ENCODE measurements at places on chromosomes 4 and X. TPM values are rescaled to one million over a fixed set of nuclear protein-coding genes. Genes with fewer than 3 reads are reported as not detected.
A peak's percentile ranks its signal among the peaks of the same experiment; 100 is the strongest.

The SASH3 gene
- total RNA-seq = 18.5 TPM

The SLC6A14 gene
- not detected for total RNA-seq

The TMEM271 gene
- total RNA-seq = not detected

The SMIM20 gene
- 19.5 TPM for total RNA-seq

DNA sequence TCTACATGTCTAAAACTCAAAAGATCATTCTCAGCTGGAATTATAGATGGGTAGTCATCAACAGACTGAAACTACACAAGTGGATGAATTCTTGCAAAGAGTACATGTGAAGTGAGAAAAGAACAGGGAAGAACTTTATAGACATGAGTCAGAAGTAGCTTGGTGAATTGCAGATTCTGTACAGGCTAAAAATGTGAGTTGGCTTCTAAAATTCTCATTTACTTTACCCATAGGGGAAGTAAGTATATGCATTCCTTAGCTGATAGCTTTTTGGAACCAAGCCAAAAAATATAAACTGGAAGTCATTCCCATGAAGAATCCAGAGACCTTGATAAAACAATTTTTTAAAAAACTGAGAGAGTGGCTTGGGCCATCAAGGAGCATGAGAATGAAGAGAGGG lies 584.2 kb upstream of the FTHL17 start:
- DNase-seq = no peak

GRCh38 chrX:8284131-8284530 lies 113.1 kb upstream of the VCX2 start:
- no peak for DNase-seq

DNA sequence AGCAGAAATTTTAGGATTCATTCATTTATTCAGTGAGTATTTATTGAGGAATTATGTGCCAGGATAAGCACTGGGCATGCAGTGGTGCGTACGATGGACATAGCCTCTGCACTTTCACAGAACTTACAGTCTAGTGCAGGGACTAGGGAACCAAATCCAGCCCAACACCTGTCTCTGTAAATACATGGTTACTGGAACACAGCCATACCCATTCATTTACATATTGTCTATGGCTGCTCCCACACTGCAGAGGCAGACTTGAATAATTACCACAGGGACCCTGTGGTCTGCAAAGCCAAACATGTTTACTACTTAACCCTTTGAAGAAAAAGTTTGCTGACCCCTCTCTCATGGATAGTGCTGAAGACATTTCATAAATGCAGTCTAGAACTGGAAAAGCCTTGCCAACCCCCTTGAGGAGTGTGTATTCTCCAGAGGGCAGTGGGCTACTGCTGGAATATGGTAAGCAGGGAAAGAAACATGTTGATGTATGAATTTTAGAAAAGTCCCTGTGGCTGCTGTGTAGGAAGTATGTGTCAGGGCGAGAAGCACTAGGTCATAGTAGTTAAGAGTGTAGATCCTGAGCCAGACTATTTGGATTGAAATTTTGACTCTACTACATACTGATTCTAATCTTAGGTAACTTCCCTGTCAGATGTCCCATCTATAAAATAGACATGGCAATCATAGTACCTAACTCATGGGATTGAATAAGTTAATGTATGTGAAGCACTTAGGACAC lies 75.5 kb downstream of the GALNT7 start:
- no peak for DNase-seq

GRCh38 chr4:140277576-140277975 lies 95.9 kb upstream of the SCOC start:
- no peak for DNase-seq

GRCh38 chr4:20266215-20267082 lies 14.7 kb downstream of the SLIT2 start:
- peak; percentile 59 for DNase-seq

DNA sequence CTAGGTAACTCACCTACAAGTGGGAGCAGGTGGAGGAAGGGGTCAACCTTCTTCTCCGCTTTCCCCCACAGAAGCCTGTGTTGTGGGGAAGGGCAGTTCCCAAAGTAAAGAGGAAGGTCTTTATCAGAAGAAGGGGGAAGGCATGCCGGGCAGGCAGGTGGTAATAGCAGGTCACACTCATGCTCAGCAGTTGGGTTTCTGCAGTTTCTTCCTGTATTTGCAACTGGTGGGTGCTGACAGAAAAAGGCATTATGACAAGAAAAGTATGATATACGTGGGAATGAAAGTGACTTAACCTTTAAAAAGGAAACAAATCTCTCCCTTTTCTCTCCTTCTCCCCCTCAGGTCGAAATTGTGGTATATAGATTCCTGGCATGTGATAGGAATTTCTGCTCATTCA lies 3.7 kb downstream of the MTMR1 start:
- no peak for DNase-seq

GRCh38 chrX:107654872-107655761 lies 26.8 kb downstream of the PRPS1 start:
- peak; percentile 85 for DNase-seq

DNA sequence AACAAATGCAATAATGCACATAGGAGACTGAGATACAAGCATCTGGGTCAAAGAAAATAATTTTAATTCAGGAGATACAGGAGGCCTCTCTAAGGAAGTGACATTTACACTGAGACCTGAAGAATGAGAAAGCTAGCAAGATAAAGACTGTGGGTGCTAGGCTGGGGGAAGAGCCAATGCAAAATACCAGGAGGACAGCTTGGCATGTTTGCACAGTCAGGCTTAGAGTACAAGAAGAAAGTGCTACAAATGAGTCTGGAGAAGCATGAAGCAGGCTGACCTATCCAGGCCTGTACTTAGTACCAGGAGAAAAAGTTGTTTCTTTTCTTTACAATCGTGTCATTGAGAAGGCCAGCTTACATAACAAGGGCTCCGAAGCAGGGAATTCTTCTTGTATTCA lies 56.9 kb downstream of the GABRB1 start:
- no peak for DNase-seq

DNA sequence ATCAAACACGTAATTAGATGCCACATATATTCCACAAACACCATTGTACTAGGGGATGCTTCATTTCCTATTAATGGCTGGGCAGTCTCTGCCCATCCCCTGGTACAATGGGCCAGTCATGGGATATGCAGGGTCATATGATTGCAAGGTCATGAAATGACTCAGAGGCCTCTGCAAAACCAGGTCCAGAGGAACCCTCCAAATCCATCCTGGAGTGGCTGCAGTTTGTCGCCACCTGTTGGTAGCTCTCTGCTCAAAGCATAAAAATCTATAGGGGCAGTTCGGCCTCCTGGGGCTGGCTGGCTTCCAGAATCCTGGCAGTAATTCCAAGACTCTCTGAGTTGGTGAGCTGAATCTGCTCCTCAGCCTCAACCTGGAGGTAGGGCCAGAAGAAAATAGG lies 22.9 kb upstream of the PUDP start:
- no peak for DNase-seq

Measured in posterior vena cava (tissue), 2 donors.